ENCODE measurements at places on chromosomes 4 and X. TPM values are rescaled to one million over a fixed set of nuclear protein-coding genes. Genes with fewer than 3 reads are reported as not detected.

SMIM10L2A gene
- total RNA-seq = 0.44 TPM

ARHGAP6 gene
- not detected for total RNA-seq

IL2RG gene
- 348 TPM for total RNA-seq

GPR143 gene
- not detected for total RNA-seq

TRAM1L1 gene
- total RNA-seq = not detected

XPNPEP2 gene
- 0.24 TPM for total RNA-seq

LDOC1 gene
- 2.3 TPM for total RNA-seq

NAA11 gene
- not detected for total RNA-seq

KLKB1 gene
- 0.79 TPM for total RNA-seq

All from activated T-cell treated with anti-CD3 and anti-CD28 coated beads, Interleukin-2, amount 50 U/mL, for 72 hours (primary cell).